Activated CD4-positive, alpha-beta T cell treated with anti-CD3 and anti-CD28 coated beads, Interleukin-2, amount 50 U/mL, for 48 hours (primary cell): ENCODE measurements at places on chromosomes 1 and 21.

DNA sequence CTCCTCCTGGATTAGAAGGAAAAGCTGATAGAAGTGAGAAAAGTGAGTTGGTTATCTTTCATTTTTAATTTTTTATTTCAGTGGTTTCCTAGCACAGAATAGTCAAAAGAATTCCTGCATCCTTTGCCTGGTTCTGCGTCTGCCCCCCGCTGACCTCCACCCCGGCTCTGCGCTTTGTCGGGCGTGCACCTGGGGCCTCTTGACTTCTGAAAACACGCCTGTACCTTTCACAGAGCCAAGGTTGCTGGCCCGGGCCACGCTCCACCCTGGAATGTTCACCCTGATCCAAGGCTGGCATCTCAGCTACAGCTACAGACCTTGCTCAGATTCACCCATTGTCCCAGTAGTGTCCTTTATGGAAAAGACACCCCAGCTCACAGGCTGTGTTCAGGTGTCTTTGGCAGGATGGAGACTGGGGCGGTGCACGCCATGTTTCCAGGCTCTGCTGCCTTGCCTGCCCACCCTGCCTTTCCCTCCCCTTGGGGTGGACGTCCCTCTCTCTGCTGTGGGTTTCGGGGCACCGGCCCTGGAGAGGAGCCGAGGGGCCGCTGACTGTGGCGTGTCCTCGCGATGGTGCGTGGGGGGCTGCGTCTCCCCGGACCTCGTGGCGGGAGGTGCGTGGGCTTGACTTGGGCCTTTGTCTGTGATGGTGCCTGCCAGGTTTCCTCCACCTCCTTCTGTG, 40.3 kb upstream of the DIP2A start:
- no peak for DNase-seq

GRCh38 chr21:40640266-40640789, 206.6 kb downstream of the DSCAM start:
- DNase-seq: no peak

- no peak for DNase-seq
Observed at GRCh38 chr1:228937351-228937750, 202.1 kb downstream of the RHOU start.

DNA sequence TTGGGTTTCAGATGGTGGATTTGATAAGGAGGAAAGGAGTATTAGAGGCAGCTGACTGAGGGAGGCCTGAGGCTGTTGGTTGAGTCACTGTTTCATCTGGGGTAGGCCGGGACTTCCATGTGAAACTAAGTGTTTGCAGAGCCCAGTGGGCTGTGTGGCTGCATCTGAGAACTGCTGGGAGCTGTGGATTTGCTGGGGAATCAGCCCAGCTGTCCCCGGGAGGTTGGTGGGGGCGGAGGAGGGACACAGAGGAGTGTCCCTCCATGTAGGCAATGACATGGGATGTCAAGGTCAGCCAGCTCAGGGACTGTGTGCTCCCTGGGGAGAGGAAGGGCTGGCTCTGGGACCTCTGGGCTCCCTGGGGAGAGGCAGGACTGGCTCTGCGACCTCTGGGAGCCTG, 36.4 kb downstream of the SLC2A7 start:
- DNase-seq: no peak

- no peak for DNase-seq
Observed at GRCh38 chr21:45231705-45232104, 56.0 kb downstream of the POFUT2 start.

GRCh38 chr21:16550917-16551741, 821.3 kb downstream of the USP25 start:
- no peak for DNase-seq
